Fibroblast of mammary gland (primary cell): ENCODE measurements at places on chromosomes 6 and 20.

- DNase-seq = no peak
Observed at GRCh38 chr6:33192105-33192646, at the start of gene COL11A2. COL11A2 (minus strand) TSS chr6:33192467; CDS start chr6:33192240, 227 bp downstream.

- no peak for DNase-seq
Observed at GRCh38 chr20:61908057-61909026, 157.3 kb downstream of the TAF4 start.

GRCh38 chr6:153405931-153406330, 274.8 kb upstream of the RGS17 start:
- no peak for DNase-seq

- DNase-seq = no peak
Observed at GRCh38 chr6:167779993-167780655, 46.6 kb upstream of the AFDN start.

DNA sequence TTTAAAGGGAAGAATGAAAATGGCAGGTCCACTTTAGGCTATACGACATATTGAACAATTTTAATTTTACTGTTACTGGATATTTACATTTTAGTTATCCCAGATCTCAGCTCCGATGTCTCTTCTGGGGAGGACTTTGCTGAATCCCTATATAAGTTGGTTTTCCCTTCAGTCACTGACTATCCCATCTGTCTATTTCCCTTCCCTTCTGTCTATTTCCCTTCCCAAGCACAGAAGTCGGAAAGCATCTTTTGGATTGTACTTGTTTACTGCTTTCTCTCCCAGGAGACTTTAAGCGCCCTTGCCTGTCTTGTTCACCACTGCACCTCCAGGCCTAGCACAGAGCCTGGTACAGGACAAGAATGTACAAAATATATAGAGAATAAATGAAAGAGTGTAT, 165.8 kb upstream of the SALL4 start:
- DNase-seq = no peak

DNA sequence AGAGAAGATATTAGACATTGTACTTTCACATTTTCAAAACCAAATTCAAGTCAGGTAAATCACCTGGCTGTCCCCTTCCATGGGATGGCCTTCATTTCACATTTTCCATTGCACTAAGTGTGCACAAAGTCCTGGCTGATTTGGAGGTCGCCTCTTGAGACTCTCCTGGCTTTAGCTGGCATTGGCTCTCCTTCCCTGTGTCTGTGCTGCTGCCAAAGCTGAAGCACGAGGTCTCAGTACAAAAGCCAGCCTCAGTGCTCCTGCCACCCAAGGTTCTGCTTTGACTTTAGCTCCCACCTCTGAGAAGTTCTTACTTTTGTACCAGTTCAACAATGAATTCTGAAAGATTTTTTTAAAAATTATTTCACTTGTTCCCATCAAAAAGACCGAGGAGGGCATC, 289.2 kb upstream of the CNR1 start:
- DNase-seq = no peak

DNA sequence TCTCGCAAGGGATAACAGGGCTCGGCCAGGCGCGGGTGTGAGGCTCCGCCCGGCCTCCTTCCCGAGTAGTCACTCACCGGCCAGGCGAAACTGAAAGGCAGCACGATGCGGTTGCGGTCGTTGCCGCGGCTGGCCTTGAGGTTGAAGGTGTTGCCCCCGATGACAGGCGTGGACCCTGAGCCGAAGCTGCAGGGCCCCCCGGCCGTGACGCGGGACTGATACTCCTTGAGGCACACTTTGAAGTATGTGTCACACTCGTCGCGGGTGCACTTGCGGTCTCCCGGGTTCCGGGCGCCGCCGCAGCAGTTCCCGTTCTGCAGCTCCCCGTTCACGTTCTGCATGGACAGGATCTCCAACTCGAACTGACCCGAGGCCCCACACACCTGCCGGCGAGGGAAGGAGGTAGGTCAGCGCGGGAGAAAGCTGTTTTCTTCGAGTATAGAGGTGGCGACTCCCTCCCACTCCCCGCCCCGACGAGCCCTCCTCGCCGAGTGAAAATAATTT, 1.1 kb downstream of the JAG1 start:
- peak; percentile 66 for DNase-seq

DNA sequence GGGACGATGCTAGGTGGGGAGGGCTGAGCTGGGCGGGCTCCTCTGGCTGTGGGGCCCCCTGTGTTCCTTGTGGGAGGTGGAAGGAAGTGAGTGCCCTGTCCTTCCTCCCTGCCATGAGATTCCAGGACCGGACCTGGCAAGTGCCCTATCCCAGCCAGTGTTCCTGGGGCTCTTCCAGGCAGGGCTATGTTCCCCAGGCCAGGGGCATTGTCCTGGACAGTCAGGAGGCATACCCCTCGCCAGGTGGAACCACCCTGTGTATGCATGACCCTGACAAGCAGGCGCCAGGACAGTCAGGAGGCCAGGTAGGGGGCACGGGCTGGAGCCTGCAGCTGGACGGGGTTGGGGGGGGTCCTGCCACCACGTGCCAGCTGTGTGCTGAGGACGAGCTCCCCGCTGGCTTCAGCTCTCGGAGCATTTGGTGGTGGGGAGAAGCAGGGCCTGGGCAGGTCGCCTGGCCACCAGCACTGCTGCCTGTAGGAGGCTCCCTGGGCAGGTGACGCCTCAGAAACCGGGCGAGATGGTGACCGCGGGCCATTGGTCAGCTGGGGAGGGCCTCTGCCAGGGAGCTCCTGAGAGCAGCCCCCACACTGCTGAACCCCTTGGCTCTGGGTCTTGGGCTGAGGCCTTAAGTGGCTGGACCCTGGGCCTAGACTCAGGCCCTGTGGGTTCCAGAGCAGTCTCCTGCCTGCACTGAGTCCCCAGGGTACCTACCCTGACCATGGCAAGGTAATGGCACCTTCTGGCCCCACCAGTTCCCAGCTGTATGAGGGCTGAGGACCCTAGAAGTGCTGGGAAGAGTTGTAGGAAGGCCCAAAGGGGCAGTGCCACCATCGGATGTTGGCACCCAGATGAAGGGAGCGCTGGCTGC, 694 bp downstream of the SLC17A9 start:
- DNase-seq = no peak

- peak; percentile 32 for DNase-seq
Observed at GRCh38 chr20:45067558-45067957, 33.4 kb downstream of the KCNS1 start.

DNA sequence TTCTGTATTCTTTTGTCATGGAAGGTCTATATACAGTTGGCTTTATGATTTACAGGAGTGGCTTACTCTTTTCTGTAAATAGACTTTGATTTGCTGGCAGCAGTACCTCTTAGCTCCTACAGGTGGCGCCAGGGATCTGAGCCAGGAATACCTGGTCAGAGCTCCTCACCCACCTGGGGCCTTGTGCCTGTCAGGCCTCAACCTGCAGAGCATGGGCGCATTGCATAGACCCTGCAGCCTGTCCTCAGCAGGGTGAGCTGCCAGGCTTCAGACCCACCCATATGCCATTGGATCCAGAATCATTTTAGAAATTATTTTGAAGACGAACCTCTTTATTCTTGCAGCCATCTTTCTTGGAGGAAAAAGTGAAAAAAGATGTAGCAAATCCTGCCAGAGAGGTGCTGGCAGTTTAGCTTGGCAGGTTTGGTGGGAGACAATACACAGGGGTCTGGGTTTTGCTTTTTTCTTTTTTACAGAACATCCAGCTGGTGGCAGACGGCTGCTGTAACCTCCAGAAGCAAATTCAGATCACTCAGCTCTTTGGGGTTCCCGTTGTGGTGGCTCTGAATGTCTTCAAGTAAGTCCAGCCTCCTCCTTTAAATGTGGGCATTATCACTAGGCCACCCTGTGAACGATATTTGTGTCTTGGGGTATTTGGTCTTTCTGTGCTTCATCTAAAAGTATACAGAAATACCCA, 149.1 kb downstream of the MTHFD1L start:
- DNase-seq = peak; percentile 74

- peak; percentile 25 for DNase-seq
Observed at GRCh38 chr6:157993076-157993475, 11.4 kb downstream of the SYNJ2 start.

DNA sequence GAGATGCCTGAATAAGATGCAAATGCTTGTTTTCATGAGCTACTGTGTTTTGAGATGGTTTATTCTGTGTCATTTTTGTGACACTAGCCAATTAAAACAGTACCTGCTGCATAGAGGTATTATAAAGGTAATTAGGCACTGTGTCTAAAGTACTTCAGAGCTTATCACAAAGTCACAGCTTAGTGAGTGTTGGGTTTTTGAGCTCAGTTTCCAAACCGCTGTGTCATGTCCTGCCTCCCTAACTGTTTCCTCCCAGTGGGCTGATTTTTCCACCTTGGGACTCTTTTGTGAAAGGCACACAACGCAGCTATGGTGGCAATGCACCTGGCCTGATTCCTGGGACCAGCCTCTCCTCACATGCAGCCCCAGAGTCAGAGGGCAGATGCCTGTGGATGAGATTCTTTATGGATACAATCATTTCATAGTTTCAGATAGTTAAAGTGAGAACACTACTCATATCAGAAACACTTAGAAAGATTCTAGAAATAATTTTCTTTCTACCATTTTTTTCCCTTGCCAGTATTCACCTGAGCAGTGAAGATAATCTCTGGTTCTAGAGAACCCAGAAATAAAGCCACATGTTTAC, 41.3 kb upstream of the TAGAP start:
- DNase-seq = no peak

DNA sequence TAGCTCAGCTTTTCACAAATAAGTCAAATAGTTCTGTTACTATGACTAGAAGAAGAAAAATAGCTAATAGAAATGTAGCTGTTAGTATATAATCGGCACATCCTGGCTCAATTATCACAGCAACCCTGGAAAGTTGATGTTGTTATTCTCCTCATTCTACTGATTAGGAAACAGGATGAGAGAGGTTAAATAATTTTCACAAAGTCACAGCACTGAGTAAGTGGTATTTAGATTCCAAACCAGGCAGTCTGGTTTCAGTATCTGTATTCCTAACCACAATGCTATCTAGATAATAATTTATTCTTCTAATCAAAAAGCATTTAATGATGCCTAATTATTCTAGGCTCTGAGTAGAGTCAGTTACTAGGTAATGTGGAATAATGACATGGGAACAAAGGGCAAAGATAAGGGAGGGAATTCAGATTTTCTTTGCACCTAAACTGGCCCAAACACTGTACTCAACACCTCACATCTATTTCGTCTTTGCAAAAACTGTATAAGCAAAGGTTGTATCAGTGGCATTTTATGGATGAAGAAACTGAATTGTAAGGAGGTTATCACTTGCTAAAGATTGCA, 51.3 kb downstream of the PDE7B start:
- peak; percentile 49 for DNase-seq

GRCh38 chr20:14830466-14830865, 493.1 kb upstream of the FLRT3 start:
- DNase-seq = no peak

DNA sequence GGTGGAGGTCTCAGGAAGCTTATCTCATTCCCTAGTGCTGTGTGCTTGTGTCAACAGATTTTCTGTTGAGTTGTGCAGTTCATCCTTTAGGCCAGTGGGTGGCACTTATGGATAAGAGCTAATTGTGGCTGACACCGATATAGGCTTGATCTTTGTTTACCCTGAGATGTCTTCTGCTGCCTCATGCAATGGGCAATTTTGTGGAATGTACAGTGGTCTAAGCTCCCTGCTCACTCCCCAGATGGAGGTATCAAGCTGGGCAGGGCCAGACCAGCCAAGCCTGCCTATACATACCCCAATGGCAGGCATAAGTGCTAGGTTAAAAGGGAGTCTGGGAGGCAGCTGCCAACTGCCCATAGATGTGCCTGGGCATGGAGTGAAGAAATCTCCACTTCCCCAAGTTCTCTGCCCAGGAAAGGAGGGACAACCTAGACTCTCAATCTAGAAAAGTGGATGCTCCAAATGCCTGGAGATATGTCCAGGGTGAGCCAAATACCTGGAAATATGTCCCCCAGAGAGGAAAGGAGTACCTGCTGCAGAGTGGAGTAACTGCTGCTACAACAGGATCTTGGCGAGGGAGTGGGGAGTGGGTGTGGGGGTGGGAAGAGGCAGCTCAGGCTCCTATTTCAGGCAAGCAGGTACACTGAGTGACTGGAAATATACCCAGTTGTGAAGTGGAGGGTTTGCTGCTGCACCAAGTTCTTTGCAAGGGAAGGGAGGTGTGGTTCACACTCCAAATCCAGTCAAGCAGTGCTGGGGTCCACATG, 53.2 kb upstream of the ARG1 start:
- peak; percentile 59 for DNase-seq

DNA sequence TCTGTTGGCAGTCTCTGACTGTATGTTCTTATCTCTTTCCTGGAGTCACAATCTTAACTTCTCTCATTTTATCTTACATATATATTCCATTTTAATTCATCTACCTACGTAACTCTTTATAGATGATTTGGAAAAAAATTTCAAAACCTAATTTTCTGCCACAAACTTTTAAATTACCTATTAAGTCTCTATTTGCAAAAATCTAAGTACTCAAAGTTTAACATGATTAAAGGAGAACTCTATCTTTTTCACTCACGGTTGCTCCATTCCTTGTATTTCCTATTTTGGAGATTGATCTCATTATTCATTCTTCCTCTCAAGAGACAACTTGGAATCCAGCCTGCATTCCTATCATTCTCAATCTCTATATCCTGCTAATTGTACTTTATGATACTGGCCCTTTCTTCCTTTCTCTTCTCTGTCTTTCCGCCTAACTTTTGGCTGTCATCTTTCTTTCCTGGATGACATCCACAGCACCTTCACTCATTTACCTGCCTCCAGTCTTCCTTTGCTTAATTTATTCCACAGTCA, 1071.1 kb upstream of the CITED2 start:
- DNase-seq = peak; percentile 61

GRCh38 chr20:11018668-11019170, 344.9 kb upstream of the JAG1 start:
- no peak for DNase-seq

DNA sequence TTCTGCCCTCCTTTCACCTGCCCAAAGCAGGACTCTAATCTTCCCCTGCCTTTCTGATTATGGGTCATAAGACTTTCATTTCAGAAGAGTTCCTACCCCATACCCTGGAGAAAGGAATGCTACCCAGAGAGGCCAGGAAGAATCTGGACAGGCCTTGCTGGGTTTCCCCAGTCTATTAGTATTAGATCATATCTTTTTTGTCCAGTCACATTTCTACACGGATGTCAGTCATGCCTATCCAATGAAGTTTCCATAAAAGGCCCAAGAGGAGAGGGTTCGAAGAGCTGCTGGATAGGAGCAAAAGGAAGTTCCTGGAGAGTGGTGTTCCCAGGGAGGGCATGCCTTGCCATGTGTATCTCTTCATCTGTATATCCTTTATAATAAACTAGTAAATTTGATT, 3.2 kb downstream of the POLH start:
- DNase-seq = peak; percentile 13

DNA sequence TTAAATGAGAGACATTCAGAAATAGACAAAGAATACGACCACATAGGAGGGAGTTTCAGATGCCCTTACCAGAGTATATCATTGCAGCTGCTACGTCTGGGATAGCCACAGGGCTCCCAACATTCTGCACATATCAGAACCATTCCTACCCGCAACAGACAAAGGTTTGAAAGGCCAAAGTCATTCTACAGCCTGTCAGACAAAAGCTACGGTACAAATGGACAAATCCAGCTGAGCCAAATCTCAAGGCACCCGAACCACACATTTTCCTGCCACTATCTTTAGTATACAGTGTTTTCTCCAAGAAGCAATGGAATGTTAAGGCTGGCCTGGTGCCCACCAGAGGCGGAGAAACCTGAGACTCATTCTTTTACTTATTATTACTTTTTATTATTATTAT, 30.5 kb upstream of the LYRM2 start:
- DNase-seq = no peak
